ENCODE measurements at places on chromosomes 5 and 9.

- no peak for DNase-seq
Measured at GRCh38 chr5:151056379-151057325, 24.2 kb downstream of the TNIP1 start.

GRCh38 chr9:131685753-131686706 is 53.8 kb downstream of the RAPGEF1 start:
- no peak for DNase-seq

GRCh38 chr5:23411994-23412393 is 95.4 kb upstream of the PRDM9 start:
- DNase-seq: no peak

GRCh38 chr5:53994148-53994547 is 316.2 kb downstream of the ARL15 start:
- no peak for DNase-seq

DNA sequence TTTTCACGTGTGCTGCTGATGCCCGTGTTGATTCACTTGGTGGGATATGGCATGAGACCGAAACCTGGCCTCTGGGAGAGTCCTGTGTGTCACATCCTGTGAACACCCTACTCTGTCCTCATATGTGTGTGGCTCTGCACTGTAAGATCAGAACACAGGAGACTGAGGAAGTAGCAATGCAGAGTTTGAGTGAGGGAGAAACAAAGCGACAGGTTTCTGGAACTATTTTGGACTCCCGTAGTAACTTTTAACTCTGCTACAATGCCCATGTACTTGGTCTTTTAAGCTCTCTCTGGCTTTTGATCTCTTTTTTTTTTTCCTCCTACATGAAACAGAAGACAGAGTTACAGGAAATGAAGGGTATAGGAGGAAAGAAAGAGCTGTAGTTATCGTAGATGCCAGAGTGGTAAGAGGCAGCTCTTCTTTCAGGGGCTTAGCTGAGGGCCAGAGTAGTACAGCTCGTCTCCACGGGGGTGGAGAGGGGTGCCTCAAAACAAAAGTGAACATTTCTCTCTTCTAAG is 26.6 kb downstream of the GRAMD2B start:
- DNase-seq: peak; percentile 8

- no peak for DNase-seq
Measured at GRCh38 chr5:165334201-165334600, 1828.8 kb downstream of the MAT2B start.

GRCh38 chr9:87193151-87193550 is 245.8 kb upstream of the GAS1 start:
- DNase-seq: no peak
